ENCODE measurements at places on chromosomes 11 and 22. TPM values are rescaled to one million over a fixed set of nuclear protein-coding genes. Genes with fewer than 3 reads are reported as not detected.

GRCh38 chr22:44359496-44360110 lies 46.9 kb upstream of the SHISAL1 start:
- no peaks in the 10 kb centered on the region for H3K36me3 ChIP-seq
- H3K27ac ChIP-seq = no peak overlapping the region
- H3K4me1 ChIP-seq = peaks cover 47% of the 10 kb centered on the region
- no peak for DNase-seq
- no peaks in the 10 kb centered on the region for H3K27me3 ChIP-seq
- no peak overlapping the region for H3K4me3 ChIP-seq

GRCh38 chr11:123742031-123742723 lies 717 bp upstream of the ZNF202 start:
- peaks cover 2% of the 10 kb centered on the region for H3K36me3 ChIP-seq
- peak overlapping the region; percentile 76 for H3K27ac ChIP-seq
- peak overlapping the region; percentile 84 for H3K4me3 ChIP-seq
- no peaks in the 10 kb centered on the region for H3K27me3 ChIP-seq
- H3K4me1 ChIP-seq = peaks cover 4% of the 10 kb centered on the region

DNA sequence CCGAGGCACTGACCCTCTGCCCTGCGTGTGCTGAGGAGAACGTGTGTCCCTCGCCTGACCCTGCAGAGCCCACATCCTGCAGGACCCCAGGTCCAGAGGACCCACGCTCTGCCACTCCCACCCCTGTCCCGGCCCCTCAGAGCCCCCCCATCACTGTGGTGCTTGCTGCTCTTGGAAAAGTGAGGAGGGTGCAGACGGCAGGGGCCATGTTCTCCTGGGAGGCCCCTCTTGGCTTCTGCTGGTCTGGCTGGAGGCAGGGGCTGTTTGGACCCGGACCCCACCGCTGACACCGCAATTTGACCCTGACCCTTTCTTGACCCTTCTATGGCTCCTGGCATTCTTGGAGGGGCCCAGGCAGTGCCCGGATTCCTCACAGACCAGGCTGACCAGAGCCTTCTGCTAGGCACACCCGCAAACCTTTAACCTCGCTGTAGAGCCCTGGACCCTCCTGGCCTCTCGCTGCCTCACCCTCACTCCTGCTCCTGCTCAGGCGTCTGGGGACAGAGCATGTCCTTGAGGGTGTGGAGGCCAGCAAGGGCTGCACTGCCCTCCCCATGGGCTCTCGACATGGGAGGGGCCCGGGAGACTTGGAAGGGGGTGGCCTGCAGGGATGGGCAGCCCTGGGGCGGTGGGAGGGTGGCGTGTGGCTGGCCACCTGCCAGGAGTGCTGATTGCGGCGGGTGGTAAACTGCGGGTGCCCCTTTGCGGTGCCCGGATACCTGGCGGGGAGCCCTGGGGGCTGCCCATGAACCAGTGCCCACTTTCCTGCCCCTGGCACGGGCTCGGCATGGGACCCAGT lies 37.0 kb upstream of the MUC5AC start:
- peaks cover 27% of the 10 kb centered on the region for H3K27me3 ChIP-seq
- no peaks in the 10 kb centered on the region for H3K36me3 ChIP-seq
- no peak for DNase-seq
- H3K4me1 ChIP-seq = no peaks in the 10 kb centered on the region

GRCh38 chr22:36946421-36947158 lies 33.2 kb downstream of the CSF2RB start:
- H3K4me3 ChIP-seq = no peak overlapping the region
- H3K27ac ChIP-seq = no peak overlapping the region
- H3K36me3 ChIP-seq = no peaks in the 10 kb centered on the region
- no peaks in the 10 kb centered on the region for H3K4me1 ChIP-seq

P2RY2 gene
- total RNA-seq = not detected

GRCh38 chr11:114273890-114274635 lies 22.1 kb upstream of the NNMT start:
- H3K4me3 ChIP-seq = no peak overlapping the region
- no peaks in the 10 kb centered on the region for H3K36me3 ChIP-seq
- H3K4me1 ChIP-seq = no peaks in the 10 kb centered on the region
- no peak overlapping the region for H3K27ac ChIP-seq

TLCD5 gene
- total RNA-seq = 11.5 TPM

Measured in IMR-90 (cell line).